Globus pallidus (tissue), 1 donor: ENCODE measurements at places on chromosomes 11 and 22.

GRCh38 chr22:44063462-44064371 lies 39.6 kb downstream of the PARVB start:
- no peak for DNase-seq

DNA sequence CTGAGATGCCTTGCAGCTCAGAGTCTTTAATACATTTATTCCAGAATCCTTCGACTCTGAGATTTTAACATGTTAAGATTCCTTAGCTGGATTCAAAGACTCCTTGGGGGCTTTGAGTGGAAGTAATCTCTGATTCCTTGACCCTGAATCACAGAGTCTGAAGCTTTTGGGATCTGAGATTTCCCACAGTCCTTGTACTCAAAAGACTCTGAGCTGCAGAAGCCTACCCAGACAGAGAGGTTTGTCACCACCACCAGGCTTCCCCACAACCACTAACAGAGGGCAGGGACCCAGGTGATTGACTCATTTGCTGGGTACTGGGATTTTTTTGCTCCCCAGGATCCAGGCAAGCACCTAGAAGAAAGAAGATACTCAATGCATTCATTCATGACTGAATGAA lies 1.4 kb upstream of the SERPINH1 start:
- DNase-seq: no peak

DNA sequence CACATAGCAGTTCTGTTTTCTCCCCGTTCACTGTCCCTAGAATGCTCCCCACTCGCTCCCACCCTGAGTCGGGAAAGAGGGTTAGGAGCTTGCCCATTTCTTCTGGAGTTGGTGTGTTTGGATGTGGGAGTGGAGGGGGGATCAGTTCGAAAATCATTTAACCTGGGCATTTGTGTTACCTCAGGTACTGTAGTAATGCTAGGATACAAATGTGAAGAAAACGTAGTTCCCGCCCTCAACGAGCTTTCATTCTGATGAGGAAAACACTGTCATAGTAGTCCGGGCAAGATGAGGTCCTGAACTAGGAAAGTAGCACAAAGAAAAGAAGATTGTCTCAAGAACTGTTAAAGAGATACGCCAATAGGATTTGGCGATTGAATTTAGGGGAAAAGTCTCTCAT lies 539 bp downstream of the SDHD start:
- no peak for DNase-seq

GRCh38 chr11:61446211-61446651 lies 16.3 kb downstream of the SDHAF2 start:
- DNase-seq: peak; percentile 84

- DNase-seq: no peak
Measured at GRCh38 chr11:64614917-64615316, 23.9 kb downstream of the SLC22A12 start.

- no peak for DNase-seq
Measured at GRCh38 chr11:132217856-132218255, 847.4 kb downstream of the NTM start.

DNA sequence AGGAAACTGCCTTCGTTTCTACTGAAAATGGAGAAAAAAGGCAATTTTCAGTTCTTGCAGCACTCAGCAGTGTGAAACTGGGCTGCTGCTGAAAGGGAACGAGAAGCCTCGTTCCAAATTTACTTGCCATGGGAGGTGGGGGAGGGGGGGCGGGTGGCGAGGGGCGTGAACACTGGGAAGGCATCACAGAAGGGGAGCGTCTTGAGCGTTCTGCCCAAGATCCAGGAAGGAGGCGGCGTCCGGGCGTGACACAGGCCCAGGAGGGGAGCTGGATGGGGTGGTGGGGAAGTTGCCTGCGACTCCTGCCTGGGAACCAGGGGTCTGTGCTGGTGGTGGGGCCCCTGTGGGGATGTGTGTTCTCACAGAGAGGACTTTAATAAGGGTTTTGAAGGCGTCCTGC lies 213.5 kb downstream of the CTTN start:
- DNase-seq: no peak

DNA sequence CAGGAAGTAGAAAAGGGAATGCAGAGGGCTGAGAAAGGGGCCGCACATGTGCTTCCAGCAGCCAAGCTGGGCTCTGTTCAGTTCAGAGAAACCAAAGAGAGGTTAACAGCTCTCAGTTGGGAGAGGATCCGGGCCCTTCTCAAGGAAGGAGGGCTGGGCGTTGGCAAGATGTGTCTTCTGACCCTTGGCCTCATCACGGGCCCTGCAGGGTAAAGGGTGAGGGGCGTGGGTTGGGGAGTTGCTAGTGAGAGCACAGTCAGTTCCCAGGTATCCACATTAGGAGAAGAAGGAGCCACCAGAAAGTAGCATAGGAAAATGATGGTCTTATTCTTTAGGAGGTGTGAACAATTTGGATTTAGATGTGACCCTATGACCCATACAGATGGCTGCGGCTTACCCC lies 73.0 kb downstream of the OSBP2 start:
- no peak for DNase-seq

DNA sequence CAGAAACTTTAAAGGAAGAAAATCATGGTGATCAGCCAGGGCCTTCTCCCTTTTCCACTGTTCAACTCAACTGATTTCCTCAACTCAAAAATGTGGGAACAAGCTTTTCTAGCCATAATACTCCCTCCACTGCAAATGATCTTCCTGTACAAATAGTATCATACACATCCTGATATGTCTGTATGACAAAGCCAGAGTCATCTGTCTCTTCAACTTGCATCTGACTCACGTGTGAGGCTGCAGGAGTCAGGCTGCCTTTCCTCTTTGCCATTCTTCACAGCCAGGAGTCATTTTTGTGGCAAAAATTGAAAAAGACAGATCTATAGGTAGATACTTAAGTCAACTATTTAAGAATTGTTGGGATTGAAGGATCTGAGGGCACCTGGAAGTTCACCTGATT lies 13.3 kb downstream of the PATZ1 start:
- no peak for DNase-seq

DNA sequence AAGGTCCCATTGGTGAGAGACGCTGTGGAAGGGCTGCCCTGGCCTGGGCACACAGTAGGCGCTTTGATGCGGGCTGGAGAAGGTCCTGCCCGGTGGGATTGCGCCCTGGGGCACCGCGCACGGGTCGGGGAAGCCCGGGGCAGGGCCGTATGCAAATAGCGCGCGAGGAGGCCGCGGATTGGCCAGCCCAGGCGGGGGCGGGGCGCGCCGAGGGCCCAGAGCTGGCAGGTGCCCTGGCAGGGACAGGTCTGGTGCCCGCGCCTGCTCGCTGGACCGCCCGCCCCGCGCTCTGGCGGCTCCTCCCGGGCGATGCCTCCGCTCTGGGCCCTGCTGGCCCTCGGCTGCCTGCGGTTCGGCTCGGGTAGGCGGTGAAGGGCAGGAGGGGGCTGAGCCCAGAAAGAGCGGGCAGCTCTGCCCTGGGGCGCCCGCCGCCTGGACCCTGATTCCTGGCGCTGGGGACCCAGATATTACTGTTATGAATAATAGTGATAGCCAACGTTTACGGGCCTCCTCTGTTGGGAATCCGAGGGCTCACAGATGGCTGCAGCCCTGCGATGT lies at the start of gene UPK3A:
Gene UPK3A (plus strand): TSS at position 245 of the 558 bp plus-strand sequence. CDS start 65 bp downstream, at position 310.
- DNase-seq: no peak

- no peak for DNase-seq
Measured at GRCh38 chr22:40468616-40469015, 98.2 kb downstream of the SGSM3 start.

GRCh38 chr11:78192911-78193351 lies 4.2 kb downstream of the USP35 start:
- DNase-seq: no peak

DNA sequence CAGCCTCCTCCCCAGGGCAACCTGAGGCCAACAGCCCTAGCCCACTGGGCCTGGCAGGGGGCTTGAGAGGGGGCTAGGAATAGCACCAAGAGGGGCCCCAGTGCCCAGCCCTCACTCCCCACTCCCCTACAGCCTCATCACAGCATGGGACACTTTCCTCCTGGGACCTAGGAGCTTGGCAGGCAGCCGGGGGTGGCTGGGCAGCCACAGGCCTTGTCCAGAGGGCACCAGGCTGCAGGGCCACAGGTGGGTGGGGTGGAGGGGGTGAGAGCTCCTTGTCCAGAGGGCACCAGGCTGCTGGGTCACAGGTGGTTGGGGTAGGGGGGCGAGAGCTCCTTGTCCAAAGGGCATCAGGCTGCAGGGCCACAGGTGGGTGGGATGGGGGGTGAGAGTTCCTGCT lies 61.8 kb downstream of the WNT7B start:
- no peak for DNase-seq

GRCh38 chr22:48979482-48979881 lies 848.2 kb downstream of the BRD1 start:
- no peak for DNase-seq

DNA sequence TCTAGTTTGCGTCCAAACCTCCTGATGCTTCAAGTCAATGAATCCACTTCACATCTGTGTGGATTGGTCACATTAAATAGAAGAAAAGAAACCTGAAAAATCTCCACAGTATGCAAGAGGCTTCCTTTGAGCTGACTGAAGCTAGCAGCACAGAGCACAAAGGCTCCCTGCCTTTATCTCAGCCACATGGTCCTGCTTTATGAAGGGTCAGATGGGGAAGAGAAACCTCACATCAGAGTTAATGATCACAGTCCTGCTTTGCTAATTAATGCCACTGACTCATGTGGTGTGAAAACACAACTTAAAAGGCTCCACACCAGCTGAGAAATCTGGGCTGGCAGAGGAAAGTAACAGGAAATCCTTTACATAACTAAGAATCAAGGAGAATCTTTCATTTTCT lies 1291.0 kb downstream of the LRRC4C start:
- DNase-seq: no peak

DNA sequence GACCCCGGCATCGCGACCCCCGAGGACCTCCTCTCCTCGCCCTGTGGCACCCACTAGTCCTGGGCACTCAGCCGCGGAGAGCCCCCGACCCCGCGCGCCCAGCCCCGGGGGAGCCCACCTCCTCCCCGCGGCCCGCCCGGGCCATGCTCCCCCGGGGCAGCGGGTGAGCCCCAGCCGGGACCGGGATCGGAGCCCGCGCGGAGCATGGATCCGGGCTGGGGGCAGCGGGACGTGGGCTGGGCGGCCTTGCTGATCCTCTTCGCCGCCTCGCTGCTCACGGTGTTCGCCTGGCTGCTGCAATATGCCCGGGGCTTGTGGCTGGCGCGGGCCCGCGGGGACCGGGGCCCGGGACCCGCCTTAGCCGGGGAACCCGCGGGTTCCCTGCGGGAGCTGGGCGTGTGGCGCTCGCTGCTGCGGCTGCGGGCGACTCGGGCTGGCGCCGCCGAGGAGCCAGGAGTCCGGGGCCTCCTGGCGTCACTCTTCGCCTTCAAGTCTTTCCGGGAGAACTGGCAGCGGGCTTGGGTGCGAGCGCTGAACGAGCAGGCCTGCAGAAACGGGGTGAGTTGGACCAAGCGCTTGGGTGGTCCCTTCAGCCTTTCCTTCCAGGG lies 498 bp downstream of the C2CD2L start:
- DNase-seq: no peak

DNA sequence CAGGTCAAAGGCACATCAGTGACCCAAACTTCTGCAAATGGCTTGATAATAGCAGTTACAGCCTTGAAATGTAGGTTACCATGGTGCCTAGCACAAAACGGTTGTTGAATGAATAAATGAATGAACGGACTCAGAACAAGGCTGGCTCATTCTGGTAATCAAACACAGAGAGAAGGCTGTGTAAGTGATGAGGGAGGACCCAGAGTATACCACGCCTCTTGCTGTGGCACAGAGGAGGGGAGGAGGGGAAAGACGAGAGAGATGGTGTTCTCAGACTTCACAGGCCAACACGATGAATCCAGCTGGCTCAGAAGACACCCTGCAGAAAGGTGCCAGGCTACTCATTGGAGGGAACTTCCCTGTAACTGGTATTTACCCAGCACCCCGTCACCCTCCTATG lies 38.3 kb downstream of the PC start:
- DNase-seq: peak; percentile 77
